ENCODE measurements at places on chromosomes 1 and 21.

GRCh38 chr1:226457307-226457712 lies 49.4 kb upstream of the PARP1 start:
- DNase-seq: peak; percentile 53

- no peak for DNase-seq
Measured at GRCh38 chr1:185155600-185156287, 1.0 kb downstream of the TRMT1L start.

DNA sequence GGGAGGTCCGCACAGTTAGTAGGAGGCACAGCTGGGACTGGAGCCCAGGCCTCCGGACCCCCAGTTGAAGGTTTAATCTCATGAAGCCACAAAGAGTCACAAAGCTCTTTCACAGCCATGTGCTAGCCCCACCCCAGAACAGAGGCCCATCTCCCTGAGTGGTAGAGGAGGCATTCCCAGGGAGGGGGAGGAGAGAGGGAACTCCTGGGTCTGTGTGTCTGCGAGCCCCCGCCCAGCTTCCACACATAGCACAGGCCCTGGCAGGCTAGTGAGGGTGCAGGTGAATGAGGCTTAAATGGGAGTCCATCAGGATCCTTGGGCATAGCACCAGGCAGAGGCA lies 197.8 kb downstream of the MATN1 start:
- DNase-seq: no peak

GRCh38 chr1:29793101-29793546 lies 556.8 kb downstream of the PTPRU start:
- DNase-seq: peak; percentile 66

- no peak for DNase-seq
Measured at GRCh38 chr1:209504571-209504970, 78.9 kb upstream of the CAMK1G start.

DNA sequence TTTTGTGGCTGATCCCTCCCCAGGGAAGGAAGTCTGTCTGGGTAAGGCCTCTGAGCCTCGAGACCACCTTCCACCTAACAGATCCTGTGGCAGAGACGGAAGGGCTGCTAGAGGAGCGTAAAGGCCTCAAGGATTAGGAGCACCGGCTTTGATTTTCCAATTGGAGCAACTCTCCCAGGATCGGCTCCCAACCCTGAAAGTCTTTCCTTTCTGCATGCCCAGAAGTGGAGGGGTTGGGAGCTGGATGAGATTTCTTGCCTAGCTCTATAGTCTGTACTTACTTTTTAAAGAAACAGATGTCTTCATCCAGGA lies 41.4 kb downstream of the ELK4 start:
- no peak for DNase-seq

GRCh38 chr21:36908260-36908908 lies 58.1 kb downstream of the HLCS start:
- DNase-seq: no peak

- DNase-seq: no peak
Measured at GRCh38 chr1:87291107-87291506, 37.6 kb upstream of the LMO4 start.

DNA sequence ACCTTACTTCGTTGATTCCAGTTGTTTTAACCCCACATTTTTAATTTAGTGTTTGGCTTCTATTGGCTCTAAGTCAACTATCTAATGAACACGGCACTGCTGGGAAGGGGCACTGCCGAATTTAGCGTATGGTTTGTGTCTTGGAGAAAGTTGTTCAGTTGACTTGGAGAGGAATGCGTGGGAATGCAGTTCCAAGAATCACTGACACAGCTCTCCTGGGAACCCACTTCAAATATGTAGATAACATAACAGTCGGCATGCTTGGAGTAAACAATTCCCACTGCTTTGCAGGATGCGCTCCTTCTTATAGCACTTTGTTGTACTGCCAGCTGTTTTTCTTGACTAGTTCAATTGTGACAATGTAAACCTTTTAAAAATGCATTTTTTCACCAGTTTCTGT lies 104.3 kb downstream of the RYR2 start:
- DNase-seq: no peak

DNA sequence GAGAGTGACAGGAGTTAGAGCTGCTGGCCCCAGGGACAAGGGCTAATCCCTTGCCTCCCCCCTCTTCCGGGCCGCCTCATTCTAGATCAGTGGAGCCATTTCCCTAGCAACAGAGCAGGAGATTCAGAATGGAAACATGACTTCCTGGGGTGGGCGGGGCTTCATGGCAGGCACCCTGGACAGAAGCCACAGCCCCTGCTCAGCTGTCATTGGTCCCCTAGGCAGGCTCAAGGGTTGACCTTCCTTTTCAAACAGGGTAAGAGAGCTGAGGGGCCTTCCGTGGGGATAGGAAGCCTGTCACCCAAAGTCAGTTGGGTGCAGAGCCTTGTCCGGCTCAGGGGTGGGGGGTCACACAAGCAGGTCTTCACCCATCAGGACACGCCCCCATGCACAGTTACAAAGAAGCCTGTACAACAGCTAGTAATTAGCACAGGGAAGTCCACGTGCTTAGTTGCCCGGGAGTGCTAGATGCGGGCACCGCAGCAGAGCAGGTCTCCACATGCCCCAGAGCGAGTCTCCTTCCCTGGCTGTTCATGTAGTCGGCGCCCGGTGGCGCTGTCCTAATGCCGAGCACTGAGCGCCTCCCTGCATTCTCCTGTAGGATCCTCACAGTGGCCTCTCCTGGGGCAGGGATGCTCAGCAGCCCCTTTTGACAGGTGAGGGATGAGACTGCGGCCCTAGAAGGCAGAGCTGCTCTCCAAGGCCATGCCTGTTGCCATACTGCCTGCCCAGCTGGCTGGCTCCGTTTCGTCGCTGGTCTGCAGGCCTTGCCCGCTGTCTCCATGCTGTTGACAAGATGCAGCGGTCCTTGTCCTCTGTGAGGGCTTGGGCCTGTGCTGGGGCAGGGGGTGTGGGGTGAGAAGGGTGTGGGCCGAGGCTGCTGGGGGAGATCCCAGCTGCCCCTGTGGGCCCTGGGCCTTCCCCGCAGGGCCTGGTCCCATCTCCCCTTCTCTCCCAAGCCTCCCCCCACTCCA lies 5.1 kb downstream of the TMEM201 start:
- DNase-seq: peak; percentile 22

DNA sequence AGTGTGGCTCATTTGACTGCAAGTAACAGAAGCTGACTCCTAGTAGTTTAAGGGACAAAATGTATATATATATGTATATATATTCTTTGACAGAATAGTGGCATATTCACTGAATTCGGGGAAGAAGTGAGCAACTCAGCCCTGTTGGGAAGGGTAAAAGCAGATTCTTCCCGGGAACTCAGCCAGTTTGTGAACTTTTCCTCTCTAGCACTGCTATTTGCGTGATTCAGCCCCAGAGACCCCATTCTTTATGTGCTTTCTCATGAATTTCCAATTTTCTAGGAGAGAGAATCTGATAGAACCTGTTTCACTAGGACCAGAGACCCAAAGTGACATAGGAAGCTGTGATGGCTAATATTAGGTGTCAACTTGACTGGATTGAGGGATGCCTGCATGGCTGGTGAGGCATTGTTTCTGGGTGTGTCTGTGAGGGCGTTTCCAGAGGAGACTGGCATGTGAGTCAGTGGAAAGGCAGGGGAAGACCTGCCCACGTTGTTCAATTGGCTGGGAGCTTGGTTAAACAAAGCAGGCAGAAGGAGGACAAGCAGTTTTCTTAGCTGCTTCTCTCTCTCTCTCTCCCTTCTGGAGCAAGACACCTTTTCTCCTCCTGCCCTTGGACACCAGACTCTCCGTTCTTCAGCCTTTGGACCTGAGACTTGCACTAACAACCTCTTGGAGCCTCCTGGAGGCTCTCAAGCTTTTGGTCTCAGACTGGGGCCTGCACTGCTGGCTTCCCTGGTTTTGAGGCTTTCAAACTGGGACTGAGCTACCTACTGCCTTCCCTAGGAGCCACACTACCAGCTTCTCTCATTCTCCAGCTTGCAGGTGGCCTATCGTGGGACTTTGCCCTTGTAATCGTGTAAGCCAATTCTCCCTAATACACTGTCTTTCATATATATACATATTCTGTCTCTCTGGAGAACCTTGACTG lies 93.4 kb upstream of the KCNK1 start:
- DNase-seq: no peak

GRCh38 chr1:228037401-228038386 lies 30.9 kb downstream of the WNT3A start:
- peak; percentile 28 for DNase-seq

- no peak for DNase-seq
Measured at GRCh38 chr1:98045211-98045766, 124.5 kb upstream of the DPYD start.

- no peak for DNase-seq
Measured at GRCh38 chr1:197021716-197022115, 44.4 kb downstream of the CFHR5 start.

- DNase-seq: no peak
Measured at GRCh38 chr1:74571891-74572290, 59.5 kb upstream of the LRRC53 start.

DNA sequence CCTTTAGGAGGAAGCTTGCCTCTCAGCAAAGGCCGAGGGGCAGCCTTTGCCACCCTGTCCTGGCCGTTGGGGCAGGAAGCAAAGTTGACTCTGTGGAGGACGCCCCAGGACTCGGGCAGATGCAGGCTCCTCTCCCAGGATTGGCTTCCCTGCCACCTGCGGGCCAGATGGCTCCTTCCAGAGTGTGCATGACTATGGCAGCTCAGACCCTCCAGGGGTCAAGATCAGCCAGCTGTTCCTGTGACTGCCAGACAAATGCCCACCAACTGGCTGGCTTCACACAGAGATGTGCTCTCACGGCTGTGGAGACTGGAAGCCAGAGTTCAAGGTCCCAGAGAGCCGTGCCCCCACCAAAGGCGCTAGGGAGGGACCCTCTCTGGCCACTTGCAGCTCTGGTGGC lies 87.0 kb upstream of the VAMP3 start:
- DNase-seq: no peak

GRCh38 chr1:20470194-20470593 lies 15.8 kb downstream of the CAMK2N1 start:
- DNase-seq: no peak

- DNase-seq: no peak
Measured at GRCh38 chr21:16423921-16424320, 694.1 kb downstream of the USP25 start.

DNA sequence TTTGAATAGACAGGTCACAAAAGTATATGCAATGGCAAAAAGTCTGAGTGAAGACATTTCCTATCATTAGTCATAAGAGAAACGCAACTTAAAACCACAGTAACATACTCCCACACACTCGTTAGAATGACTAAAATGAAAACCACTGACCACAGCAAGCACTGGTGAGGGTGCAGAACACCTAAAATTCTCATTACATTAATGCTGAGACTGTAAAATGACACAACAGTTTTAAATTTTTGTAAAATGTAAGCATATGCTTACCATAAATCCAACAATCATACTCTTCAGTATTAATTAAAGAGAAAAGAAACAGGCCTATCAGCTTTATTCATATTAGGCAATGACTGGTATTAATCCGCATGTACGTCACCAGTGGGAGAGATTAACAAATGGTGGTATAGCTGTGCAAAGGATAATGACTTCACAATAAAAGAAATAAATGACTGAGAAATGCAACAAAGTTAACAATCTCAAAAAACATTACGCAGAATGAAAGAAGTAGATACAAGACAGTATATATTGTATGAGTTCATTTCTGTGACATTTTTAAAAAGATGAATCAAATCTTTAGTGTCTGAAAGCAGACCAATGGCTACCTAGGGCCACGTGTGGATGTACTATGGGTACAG lies 253.5 kb downstream of the AKT3 start:
- peak; percentile 4 for DNase-seq

DNA sequence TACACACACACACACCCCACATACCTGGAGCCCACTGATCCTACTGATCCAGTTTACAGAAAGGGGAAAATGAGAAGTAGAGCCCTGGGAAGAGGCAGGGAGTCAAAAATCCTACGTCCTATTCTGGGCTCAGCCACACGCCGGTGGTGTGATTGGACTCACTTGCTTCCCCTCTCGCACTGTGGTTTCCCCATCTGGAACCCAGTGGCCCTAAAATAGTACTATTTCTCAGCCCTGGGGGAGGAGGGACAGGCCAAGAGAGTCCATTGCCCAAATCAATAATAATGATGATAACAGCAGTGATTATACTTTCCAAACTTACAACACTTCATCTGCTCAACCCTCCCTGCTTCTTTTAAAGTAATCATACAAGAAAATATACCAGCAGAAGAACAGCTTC lies 2.9 kb upstream of the PIGR start:
- no peak for DNase-seq

DNA sequence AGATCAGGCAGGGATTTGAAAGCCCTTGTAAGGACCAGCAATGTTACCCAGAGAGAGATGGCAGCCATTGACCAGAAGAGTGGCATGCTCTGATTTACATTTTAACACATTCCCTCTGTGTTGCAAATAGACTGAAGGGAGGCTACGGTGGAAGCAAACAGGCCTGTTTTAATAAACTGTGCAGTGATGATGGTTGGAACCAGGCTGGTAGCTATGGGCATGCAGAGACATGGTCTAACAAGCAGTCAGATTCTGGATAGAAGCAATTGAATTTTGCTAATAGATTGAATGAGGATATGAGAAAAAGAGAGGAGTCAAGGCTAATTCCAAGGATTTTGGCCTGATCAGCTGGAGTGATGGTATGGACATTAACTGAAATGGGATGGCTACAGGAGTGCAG lies 32.3 kb upstream of the ZNF648 start:
- DNase-seq: no peak

- no peak for DNase-seq
Measured at GRCh38 chr1:61921435-61921834, 179.2 kb downstream of the PATJ start.

DNA sequence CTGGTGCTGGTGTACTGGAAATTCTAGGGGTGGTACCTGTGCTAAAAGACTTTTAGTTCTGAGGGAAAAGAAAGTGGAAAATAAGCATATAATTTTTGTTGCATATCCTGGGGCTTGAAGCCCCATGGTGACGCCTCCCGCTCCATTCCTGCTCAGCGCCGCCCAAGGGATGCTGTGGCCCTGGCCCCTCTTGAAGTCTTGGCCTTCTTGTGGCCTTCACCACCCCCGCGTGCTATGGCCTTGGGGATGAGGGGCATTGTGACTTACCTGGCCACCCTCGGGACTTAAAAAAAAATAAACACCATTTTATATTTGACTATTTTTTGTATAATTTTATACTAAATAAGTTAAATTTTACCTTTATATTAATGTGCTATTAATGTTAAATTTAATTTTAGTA lies 15.3 kb downstream of the IFI16 start:
- no peak for DNase-seq

- no peak for DNase-seq
Measured at GRCh38 chr1:110877776-110878175, 4.8 kb downstream of the CD53 start.

- no peak for DNase-seq
Measured at GRCh38 chr1:38656726-38657125, 202.8 kb downstream of the RRAGC start.

DNA sequence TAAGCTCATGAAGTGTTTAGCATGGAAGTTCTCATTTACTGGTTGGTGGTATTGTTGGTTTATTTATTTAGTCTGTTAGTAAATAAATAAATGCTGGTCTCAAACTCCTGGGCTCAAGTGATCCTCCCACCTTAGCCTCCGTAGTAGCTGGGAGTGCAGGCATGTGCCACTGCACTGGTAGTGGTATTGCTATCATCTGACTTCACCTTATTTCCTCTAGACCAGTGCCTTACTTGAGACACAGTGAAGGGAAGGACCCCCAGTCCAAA lies 1.4 kb upstream of the SLC2A1 start:
- no peak for DNase-seq
